Dermis microvascular lymphatic vessel endothelial cell (primary cell): ENCODE measurements at places on chromosomes 16 and 17. TPM values are rescaled to one million over a fixed set of nuclear protein-coding genes. Genes with fewer than 3 reads are reported as not detected.

SAMD14 gene
- 2.8 and 6.8 TPM in 2 replicates for total RNA-seq

ZFHX3 gene
- 4.4 and 8.5 TPM in 2 replicates for total RNA-seq

CPNE7 gene
- total RNA-seq, result 0.25 and 2.4 TPM in 2 replicates

RSAD1 gene
- 12.5 and 16.3 TPM in 2 replicates for total RNA-seq

MYOCD gene
- under 0.01 and 0.25 TPM in 2 replicates for total RNA-seq

HID1 gene
- 31.6 and 48.5 TPM in 2 replicates for total RNA-seq

KRT40 gene
- total RNA-seq, result not detected in 2 replicates

ADAM11 gene
- total RNA-seq, result 0.13 and 0.38 TPM in 2 replicates

CDK3 gene
- total RNA-seq, result 0.13 and 0.76 TPM in 2 replicates

KRTAP9-8 gene
- not detected in 2 replicates for total RNA-seq
